ENCODE measurements at places on chromosomes 1 and 21.

DNA sequence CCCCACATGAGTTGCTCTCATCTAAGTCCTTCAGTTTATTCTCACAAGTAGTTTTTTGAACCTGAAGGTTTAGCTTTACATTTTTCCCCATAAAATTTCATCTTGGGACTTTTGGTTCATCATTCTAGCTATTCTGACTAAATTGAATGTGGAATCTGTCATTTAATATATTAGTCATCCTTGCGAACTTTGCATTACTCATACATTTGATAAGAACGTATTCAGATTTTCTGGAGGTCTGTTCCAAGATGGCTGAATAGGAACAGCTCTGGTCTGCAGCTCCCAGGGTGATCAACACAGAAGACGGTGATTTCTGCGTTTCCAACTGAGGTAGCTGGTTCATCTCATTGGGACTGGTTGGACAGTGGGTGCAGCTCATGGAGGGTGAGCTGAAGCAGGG lies 59.8 kb upstream of the CSF1 start:
- no peak for DNase-seq

GRCh38 chr1:158329300-158329699 lies 2.0 kb downstream of the CD1B start:
- no peak for DNase-seq

DNA sequence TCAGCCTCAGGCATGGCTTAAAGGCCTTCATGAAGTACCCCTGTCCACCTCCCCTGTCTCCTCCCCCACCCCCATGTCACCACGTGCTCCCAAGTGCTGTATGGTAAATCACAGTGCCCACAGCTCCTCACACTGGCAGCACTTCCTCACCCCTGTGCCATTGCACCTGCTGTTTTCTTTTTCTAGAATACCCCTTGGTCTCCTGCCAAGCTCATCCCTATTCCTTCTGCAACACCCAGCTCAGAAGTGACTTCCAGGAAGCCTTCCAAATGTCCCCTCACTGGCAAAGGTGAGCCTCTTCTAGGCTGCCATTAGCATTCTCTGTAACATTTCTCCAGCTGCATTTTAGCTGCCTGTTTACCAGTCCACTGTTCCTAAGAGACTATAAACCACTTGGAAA lies 9.4 kb downstream of the AKNAD1 start:
- no peak for DNase-seq

- no peak for DNase-seq
Measured at GRCh38 chr1:47684518-47684917, 246.7 kb downstream of the FOXD2 start.

- DNase-seq: no peak
Measured at GRCh38 chr1:161359291-161359690, 8.4 kb downstream of the CFAP126 start.

GRCh38 chr1:110608247-110608646 lies 2.1 kb upstream of the KCNA2 start:
- no peak for DNase-seq

DNA sequence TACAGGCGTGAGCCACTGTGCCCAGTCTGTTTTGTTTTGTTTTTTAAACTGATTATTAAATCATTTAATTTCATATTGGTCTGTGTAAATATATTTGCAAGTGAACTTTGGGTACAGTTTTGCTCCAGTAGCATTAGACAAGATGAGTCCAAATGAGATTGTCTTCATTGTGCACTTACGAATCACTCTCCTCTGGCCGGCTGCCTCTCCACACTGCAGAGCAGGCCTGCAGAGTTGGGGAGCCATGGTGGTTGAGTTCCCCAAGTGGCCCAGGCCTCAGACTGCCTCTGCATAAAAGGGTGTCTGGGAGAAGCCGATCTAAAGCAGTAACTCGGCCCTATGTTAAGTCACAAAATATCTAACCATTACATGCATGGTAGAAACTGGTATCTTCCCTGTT lies 74.8 kb downstream of the ATP5PO start:
- no peak for DNase-seq

DNA sequence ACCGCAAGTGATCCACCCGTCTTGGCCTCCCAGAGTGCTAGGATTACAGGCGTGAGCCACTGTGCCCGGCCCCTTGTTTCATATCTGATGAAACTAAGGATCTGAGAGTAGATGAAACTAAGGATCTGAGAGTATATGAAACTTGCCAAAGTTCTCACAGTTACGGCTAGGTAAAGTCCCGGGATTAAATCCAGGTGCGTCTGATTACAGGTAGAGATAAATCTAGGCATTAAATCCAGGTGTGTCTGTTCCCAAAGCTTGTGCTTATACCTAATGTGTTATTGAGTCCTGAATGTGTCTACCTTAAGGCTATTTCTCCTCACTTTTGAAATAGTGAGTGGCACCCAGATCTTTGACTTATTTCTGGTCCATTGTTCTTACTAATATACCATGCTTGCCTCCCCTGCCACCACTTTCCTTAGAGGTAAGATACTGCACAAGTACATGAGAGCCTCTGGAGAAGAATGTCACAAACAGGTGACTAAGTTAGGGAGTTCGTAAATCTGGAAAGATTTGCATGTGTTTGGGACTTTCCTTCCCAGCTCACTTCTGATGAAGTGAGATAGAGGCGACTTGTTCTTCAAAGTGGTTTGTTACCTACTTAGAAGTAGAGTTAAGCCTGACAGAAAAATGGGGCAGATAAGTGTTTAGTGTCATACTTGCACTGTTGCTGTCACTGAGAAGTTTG lies 66.5 kb downstream of the AK4 start:
- no peak for DNase-seq

DNA sequence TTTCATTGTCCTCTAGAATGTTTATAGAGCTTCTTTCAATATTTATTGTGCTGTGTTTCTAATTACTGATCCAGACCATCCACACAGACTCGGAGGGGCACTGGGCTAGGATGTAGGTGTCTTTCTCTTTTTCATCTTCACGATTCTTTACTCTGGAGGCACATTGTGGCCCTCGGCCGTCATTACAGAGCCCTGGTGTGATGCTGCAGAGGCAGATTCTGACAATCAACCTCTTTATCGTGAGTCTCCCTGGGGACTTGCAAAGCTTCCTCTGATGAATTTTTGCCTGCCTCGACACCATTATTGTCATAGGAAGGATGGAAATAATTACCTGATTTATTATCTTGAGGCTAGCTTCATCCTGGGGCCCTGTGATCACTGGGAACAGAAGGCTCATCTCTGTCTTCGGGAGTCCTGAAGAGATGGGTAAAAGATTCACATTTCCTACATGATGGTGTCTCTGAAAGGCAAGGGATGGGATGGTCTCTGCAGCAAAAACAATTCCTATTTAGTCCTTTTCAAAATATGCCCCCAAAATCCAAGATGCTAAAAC lies 89.4 kb downstream of the SEC16B start:
- no peak for DNase-seq

DNA sequence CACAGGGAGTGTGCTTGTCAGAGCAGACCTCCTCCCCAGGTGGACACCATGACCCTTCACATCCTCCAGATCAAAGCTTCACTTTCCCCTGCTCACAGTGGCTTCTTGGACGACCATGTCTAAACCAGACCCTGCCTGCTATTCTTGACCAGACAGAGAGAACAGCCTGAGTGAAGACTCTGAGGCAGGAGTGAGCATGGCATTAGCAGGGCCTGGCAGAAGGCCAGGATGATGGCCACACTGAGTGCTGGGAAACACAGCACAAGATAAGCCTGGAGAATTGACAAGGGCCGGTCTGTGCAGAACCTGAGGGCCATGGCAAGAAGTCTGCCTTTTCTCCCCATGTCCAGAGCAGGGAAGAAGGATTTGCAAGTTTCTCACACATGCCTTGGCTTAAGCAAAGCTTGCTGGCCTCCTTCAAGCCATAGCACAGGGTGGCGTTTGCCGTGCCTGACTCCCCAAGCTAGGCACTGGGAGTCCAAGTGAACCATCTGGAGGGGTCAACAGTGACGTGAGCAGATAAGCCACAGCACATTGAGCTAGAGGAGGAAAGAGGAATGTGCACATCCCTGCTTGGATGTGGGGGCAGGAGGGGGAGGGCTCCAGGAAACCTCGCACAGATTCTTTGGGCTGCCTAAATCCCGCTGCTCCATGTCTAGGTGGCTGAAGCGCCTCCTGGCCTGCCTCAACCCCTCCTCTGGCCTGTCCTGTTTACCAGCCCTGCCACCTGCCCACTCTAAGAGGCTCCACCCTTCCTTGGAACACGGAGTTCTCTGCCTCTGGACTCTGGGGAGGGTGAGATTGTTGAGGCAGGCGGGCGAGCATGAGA lies 87.1 kb downstream of the CD58 start:
- DNase-seq: no peak

All from caudate nucleus (tissue), 63 donors.